ENCODE measurements at places on chromosomes 16 and 17. TPM values are rescaled to one million over a fixed set of nuclear protein-coding genes. Genes with fewer than 3 reads are reported as not detected.

Gene NGFR
- 2.9 TPM for polyA plus RNA-seq

DNA sequence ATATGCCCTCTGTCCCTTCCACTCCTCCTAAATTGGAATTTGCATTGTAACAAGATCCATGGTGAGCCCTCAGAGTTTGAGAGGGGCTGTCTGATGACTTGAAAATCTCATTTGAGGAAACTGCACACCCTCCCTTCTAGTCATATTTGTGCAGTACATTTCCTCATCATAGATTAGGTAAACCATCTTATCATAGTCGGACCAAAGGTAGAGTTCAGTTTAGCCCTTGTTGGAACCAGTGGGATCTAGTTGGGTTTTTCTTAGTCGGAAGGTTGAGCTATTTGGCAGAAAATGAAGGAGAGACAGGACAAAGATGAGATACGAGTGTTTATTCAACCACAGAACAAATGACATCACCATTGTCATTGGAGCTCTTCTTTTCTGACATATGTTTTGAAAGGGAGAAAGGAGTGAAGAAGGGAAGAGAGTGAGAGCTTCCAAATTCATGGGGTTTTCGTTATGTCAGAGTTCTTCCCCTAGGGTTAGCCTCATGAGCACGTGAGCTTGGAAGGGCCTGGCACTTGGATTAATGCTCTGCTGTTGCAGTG, 15.8 kb upstream of the KRT20 start:
- DNase-seq = no peak

Gene CLDN9
- 2.0 TPM for polyA plus RNA-seq

DNA sequence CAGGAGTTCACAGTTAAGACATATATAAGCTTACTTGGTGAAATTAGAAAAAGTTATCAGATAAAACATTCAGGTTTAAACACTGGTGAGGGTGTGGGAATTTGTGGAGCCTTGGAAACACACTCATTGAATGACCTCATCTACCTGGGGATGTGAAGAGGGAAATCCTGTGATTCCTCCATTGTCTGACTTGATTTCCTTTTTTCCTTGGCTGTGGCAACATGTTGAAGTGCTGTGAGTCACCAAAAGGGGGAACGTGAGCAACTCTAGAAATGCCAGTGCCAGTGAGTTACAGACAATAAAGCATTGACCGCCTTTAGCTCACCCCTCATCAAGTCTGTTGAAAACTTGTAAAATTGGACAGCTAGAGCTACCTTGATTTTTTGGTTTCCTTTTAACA, 1.8 kb downstream of the HMOX2 start:
- DNase-seq = no peak

- no peak for DNase-seq
Measured at GRCh38 chr17:64202683-64203344, 60.2 kb downstream of the TEX2 start.

DNA sequence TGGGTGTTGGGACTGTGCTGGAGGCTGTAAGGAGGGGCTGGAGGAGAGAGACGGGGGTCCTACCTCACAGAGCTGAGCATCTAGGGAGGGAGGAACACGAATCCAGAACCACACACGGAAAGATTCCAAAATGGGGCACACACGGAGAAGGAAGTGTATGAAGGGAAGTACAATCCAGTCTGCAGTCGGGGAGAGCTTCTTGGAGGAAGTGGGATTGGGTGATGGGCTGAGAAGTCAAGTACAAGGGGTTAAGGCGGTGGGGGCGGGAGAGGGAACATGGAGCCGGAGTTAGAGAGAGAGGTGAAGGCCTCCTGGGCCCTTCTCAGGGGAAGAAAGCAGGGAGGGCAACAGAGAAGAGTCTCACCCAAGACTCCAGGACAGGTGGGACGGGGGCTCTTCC, 107.5 kb upstream of the CREBBP start:
- DNase-seq = no peak

Gene CACNA1G
- polyA plus RNA-seq = 7.9 TPM

- no peak for DNase-seq
Measured at GRCh38 chr16:75679366-75679765, 2.6 kb upstream of the CPHXL2 start.

DNA sequence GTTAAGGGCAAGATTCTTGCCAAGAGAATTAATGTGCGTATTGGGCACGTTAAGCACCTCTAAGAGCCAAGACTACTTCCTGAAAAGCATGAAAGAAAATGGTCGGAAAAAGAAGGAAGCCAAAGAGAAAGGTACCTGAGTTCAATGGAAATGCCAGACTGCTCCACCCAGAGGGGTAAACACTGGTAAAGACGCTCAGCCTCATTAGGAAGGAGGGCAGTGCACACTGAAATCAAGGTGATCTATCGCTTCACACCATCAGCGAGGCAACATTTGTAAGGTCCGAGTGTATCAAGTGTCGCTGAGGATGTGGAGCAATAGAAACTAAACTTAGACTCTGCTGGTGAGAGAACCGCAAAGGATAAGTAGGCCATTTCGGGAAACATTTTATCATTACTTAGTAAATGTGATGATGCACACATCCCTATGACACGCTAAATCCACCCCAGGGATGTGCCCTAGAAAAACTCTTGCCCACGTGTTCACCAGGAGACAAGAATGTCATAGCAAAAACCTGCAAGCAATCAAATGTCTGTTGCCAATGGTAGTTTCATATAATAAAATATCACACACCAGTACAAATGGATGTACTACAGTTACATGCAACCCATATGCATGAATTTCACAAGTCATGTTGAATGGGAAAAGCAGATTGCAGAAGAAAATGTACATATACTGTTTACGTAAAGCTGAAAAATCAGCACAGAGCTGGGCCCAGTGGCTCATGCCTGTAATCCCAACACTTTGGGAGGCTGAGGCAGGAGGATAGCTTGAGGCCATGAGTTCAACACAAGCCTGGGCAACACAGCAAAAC, 23.6 kb downstream of the CNTROB start:
- no peak for DNase-seq

Data from left kidney (tissue), 8 donors.